Cortex of kidney (tissue), 1 donor: ENCODE measurements at places on chromosomes 12 and 14.

DNA sequence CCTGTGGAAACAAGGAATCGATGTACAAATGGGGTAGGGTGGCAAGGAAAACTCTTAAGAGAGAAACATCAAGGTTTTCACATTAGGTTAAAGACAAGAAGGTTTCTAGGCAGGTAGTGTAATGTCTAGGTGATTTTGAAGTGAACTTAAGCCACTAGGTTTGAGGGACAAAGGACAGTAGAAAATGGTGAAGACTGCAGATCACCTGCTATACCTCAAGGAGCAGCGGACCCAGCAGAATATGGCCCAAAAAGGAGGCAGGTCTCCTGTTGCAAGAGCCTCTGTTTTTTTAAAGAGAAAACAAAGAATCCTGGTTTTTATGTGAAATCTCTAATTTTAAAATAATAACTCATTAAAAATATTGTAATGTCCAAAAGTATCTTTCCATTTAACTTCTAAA, 178.1 kb downstream of the ACSS3 start:
- DNase-seq = no peak

- DNase-seq = no peak
Observed at GRCh38 chr12:132414634-132415326, 75.2 kb upstream of the FBRSL1 start.

- no peak for DNase-seq
Observed at GRCh38 chr12:15644700-15645099, 144.5 kb downstream of the EPS8 start.

- no peak for DNase-seq
Observed at GRCh38 chr12:121253638-121254335, 42.7 kb downstream of the CAMKK2 start.

- no peak for DNase-seq
Observed at GRCh38 chr12:113862590-113863454, 103.3 kb downstream of the RBM19 start.

GRCh38 chr14:74459289-74459946, 33.4 kb upstream of the SYNDIG1L start:
- no peak for DNase-seq

GRCh38 chr12:53101931-53102781, 1.1 kb upstream of the SOAT2 start:
- no peak for DNase-seq
